ENCODE measurements at places on chromosomes 1 and 21.

DNA sequence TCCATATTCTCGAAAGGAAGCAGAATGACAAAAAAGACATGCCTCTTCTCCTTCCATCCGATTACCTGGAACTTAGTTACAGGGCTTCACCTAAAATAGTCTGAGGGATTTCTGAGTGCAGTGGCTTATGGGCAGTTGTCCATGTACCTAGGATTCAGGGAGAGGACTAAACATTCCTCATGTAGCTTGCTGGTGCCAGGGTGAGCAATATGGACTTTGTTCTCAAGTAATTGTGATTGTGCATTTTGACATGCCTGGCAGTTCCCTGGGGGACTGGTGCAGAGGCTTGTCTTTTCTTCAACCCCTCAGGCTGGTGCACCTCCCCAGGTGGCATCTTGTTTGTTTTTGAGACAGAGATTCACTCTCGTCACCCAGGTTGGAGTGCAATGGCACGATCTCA, 6.1 kb upstream of the PSEN2 start:
- DNase-seq, result no peak

DNA sequence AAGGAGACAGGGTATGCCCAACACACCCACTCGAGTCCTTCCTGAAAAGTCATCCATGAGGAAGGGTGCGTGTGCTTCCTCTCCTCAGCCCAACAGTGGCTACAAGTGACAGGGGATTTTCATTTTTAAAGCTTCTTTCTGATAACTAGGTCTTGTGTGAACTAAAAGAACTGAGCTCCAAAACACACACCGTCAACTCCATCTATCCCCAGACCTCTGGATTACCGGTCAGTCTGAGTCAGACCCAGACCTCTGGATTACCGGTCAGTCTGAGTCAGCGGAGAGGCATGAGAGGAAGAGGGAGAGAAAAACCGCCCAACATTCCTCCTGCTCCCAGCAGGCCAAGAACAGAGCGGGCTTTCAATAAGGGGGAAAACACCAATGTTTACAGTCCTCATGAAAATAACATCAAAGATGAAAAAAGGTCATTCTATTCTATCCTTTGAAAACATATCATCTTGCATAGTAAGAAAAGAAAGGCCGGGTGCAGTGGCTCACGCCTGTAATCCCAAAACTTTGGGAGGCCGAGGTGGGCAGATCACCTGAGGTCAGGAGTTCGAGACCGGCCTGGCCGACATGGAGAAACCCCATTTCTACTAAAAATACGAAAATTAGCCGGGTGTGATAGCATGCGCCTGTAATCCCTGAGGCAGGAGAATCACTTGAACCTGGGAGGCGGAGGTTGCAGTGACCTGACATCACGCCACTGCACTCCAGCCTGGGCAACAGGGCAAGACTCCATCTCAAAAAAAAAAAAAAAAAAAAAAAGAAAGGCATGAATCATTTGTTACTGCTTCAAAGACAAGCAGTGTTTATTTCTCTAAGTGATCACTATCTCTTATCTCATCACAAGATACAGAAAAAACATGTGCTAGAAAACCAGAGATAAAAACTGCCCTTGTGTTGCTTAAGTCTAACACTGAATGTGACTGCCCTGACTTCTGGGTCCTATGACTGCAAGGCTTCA, 3.4 kb downstream of the PTTG1IP start:
- DNase-seq, result no peak

DNA sequence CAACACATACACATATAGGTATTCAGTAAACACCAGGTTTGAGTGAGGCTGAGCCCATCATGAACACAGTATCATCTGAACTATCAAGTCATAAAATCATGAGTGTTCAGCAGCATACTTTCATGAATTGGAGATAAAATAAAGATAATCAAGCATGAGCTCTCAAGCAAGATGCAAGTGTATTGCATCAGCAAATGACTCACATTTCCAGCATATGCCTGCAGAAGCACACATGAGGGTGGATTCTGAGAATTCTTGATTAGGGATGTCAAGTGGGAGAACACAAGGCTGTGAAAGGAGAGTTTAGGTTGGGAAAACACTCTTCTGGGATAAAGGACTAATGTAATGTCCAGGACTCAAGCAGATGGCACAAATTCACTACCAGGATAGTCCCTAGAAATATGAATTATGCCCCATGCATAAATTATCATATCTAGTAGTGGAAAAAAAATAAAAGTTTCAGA, 299.2 kb downstream of the SRGAP2C start:
- DNase-seq, result no peak

DNA sequence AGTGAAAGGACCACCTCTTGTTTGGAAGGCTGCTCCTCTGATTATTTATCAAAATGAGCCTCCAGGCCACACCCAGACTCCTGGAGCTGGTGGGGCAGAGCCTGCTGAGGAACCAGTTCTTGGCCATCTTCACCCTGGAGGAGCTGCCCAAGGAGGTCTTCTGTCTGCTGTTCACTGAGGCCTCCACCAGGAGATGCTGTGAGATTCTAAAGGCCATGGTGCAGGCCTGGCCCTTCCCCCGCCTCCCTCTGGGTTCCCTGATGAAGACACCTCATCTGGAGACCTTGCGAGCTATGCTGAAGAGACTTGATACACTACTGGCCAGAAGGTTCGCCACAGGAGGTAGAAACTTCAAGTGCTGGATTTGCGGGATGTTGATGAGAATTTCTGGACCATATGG, 61.7 kb upstream of the GJA8 start:
- no peak for DNase-seq

- DNase-seq, result no peak
Measured at GRCh38 chr1:37098237-37098636, 63.9 kb upstream of the GRIK3 start.

DNA sequence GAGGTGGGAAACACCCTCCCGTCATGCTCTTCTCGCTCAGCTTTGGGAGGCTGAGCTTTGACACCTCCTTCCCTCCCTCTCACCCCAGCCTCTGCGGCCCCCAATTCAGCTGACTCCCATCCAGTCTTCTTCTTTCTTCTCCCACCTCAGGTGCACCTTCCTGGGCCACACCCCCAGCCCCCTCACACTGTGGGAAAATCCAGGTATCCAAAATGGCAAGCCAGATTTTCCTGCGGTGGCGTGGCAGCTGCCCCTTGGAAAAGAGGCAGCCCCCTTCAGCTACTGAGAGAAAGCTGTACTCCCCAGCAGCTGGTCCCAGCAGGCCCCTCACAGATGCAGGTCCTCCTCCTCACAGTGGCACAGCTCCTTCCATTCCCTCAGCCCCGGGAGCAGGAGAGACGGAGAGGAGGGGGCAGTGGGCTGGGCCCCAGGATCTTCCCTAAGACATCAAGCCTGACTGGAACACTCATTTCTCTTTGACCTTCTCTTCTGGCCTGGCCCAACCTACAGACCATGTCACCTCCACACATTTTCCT, 61.6 kb downstream of the OPTC start:
- no peak for DNase-seq

DNA sequence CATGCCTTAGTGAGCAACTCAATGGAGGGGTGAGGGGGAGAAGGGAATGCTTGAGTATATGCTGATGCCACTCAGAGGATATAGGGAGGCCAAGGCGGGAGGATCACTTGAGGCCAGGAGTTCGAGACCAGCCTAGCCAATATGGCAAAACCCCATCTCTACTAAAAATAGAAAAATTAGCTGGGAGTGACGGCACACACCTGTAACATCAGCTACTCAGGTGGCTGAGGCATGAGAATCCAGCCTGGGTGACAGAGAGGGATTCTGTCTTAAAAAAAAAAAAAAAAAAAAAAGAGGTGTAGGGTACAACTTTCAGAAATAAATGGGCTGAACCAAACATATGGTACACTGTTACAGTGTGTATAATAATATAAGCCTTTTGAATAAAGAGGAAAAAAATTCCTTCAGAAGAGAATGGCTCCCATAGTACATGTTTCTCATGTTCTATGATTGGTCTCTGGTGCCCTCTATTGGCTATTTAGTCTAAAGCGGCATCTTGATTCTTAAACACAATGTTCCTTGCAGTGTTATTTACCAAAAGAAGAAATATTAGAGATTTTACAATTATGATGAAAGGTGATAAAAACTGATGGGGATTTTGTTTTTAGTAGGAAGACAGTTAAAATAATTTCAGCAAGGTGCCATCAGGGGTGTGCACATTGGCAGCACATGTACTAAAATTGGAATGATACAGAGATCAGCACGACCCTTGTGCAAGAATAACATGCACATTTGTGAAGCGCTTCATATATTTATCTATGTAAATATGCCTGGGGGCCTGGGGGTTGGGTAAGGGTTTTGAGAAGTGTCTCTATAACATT, 109.8 kb downstream of the PATJ start:
- DNase-seq, result no peak

DNA sequence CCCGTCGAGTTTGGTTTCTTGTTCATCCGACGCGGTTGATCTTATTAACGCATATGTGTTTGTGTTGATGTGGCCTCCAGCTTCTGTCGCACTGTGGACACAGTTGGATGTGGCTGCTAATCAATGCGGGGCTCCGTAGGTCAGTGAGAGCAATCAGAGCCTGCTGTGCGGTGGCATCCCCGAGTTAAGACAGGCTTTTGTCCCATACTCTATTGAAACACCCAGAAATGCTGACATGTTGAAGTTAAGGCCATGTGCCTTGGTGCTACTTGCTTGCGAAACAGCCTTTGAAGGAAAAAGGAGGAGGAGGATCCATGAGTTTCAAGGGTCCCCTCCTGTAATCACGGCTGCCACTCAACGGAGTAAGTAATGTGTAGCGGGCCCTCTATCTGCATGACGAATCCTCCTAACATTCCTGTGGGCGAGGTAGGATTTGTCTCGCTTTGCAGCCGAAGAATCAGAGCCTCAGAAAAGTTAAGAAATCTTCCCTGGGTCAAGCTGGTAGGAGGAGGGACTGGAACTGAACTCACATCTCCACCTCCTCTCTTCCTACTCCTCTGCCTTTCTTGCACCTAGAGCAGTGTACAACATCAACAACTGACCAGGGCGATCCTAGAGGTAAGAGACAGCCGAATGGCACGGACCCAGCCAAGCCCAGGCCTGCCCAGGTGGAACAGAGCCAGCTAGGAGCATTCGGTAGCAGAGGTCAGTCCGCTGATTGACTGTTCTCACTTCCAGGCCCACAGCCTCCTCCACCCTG, 19.5 kb downstream of the PDE9A start:
- no peak for DNase-seq

DNA sequence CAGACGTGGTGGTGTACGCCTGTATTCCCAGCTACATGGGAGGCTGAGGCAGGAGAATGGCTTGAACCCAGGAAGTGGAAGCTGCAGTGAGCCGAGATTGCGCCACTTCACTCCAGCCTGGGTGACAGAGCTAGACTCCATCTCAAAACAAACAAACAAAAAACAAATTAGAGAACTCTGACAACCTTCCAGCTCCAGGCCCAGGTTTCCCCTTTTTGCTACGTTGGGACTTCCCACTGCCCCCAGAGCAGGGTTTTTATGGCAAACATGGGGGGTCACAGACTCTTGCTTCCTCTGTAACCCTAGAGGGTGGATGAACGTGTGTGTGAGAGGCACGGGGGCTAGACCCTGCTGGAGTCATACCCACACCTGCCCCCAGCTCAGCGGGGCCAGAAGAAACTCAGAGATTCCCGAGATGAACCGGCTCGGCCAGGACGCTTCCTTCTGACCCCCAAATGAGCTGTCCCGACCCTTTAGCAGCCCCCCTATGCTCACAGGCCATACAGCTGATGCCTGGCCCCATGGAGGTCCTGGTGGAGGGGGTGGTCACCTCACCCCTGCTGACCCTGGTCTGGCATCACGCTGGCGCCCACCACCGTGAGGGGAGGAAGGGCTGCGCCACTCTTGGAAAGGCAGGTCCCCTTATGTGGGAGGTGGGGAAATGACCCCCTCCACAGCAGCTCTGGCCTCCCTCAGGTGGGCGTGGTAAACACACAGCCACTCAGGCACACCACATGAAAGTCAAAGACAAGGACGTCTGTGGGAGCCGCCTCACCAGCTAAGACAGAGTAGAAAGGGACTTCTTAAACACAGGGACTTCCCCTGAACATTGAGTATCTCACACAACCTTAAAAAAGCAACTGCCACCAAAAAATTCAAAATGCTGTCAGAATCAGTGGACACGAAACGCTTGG, 7.1 kb downstream of the GPR157 start:
- DNase-seq, result no peak

DNA sequence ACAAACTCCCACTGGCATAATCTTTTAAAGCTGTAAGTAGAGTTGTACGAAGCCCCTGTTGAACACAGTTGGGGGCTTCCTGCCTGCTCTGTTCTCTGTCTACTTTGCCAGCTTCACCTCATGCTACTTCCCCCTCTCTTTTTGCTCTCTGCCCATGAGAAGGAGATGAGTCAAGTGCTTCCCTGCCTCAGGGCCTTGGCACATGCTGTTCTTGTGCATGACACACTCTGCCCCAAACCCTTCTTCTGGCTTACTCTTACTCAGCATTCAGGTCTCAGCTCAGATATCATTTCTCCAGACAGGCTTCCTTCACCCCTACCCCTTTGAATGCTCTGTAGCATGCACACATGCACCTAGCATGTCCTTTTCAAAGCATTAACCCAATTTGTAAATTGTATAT, 208.8 kb downstream of the FOXD2 start:
- DNase-seq, result no peak

GRCh38 chr1:108610073-108610472, 50.2 kb downstream of the EEIG2 start:
- DNase-seq, result no peak

DNA sequence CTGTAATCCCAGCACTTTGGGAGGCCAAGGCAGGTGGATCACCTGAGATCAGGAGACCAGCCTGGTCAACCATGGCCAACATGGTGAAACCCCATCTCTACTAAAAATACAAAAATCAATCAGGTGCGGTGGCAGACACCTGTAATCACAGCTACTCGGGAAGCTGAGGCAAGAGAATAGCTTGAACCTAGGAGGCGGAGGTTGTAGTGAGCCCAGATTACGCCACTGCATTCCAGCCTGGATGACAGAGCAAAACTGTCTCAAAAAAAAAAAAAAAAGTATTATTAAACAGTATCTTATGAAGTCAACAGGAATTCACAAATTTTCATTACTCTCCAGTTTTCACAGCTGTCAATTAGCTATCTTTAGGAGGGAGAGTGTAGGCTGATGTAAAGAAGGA, 3.8 kb downstream of the ACBD6 start:
- no peak for DNase-seq

DNA sequence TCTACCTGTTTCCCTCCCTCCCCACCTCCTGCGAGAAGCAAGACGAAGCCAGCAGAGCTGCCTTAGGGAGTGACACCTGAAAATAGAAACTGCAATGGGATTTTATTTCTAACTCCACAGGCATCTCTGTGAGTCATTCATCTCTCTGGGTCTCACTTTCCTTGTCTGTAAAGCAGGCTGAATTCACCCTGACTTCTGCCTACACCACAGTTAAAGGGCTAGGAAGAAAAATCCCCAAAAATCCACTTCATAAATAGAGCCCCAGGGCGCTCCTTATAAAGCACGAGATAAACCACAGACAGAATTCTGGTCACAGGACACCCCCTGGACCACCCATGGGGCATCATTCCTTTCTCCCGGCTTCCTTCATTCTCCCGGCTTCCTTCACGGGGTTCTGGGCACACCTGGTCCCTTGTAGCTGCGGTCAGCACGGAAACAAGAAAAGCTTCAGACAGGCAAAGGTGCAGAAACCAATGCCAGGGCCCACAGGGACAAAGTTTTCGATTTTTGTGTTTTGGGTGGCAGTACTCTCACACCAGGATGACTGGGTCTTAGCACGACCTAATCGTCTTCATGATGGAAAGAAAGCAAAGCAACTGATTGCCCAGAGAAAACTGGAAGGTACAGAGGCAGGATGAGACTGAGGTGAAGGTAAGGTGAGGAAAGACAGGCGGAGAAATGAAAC, 2.8 kb upstream of the H6PD start:
- no peak for DNase-seq
